ENCODE measurements at places on chromosomes 7 and 10. TPM values are rescaled to one million over a fixed set of nuclear protein-coding genes. Genes with fewer than 3 reads are reported as not detected.

The NUB1 gene
- 39.6 TPM for total RNA-seq

The TAS2R3 gene
- total RNA-seq, result not detected

The GNA12 gene
- 86.9 TPM for total RNA-seq

The NODAL gene
- total RNA-seq, result not detected

The ADRA2A gene
- total RNA-seq, result 0.48 TPM

The ESYT2 gene
- total RNA-seq, result 49.5 TPM

The POM121C gene
- total RNA-seq, result 24.8 TPM

The ANKRD7 gene
- total RNA-seq, result not detected

The ANKRD22 gene
- total RNA-seq, result not detected

The CH25H gene
- not detected for total RNA-seq

The RHEB gene
- total RNA-seq, result 79.2 TPM

The IL6 gene
- total RNA-seq, result 5.7 TPM

The AKR1D1 gene
- not detected for total RNA-seq

The CPVL gene
- total RNA-seq, result 6.3 TPM

The OR2A42 gene
- not detected for total RNA-seq
